ENCODE measurements at places on chromosomes 2 and 18.
A peak's percentile ranks its signal among the peaks of the same experiment; 100 is the strongest.

GRCh38 chr2:134515137-134515536, 203.7 kb downstream of the TMEM163 start:
- no peak for DNase-seq

GRCh38 chr2:47373747-47374146, 29.2 kb upstream of the MSH2 start:
- DNase-seq, result peak; percentile 36

GRCh38 chr2:128444121-128444771, 125.6 kb upstream of the HS6ST1 start:
- DNase-seq, result no peak

- DNase-seq, result no peak
Observed at GRCh38 chr2:163729636-163730273, 6.1 kb downstream of the FIGN start.

- DNase-seq, result no peak
Observed at GRCh38 chr18:70645971-70646370, 357.1 kb downstream of the SOCS6 start.

DNA sequence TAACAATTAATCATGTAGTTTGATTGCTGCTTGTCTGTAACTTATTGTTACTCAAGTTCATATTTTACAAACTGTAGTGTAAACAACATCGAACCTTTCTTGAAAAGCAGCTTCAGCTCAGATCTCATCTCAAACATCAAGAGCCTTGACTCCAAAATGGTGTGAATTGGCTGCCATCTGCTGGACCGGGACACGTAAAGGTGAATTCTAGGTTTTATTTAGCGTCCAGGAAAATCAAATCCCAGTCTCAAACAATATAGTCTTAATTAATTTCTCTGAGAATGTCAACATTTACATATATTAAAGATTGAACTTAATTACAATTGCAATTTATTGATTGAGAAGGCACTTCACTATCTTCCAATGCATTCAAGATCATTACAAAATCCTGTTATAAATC, 453.0 kb downstream of the GALR1 start:
- DNase-seq, result no peak

- no peak for DNase-seq
Observed at GRCh38 chr18:75875559-75875958, 448.1 kb upstream of the SMIM21 start.

GRCh38 chr18:14940735-14941134, 192.8 kb downstream of the ANKRD30B start:
- DNase-seq, result no peak

- DNase-seq, result no peak
Observed at GRCh38 chr2:141728886-141729285, 401.9 kb downstream of the LRP1B start.

GRCh38 chr2:26704441-26704977, 12.0 kb downstream of the KCNK3 start:
- no peak for DNase-seq

DNA sequence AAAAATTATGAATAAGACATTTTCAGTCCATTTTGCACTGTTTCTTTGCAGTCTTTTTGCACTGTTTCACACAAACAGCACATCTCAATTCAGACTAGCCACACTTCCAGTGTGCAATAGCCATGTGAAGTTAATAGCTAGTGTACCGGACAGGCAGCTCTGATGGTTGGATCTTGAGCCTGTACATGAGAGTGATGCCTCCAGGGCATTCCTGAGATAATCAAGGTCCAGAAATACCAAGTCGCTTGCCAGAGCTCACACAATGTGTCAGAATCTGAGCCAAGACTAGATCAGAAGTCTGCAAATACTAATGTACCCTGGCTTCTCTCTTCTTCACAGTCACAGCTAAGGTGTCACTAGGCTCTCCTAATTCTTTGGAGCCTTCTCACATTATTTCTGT, 180.2 kb downstream of the OSR1 start:
- DNase-seq, result no peak

GRCh38 chr2:102703305-102703704, 58.5 kb upstream of the TMEM182 start:
- DNase-seq, result no peak

DNA sequence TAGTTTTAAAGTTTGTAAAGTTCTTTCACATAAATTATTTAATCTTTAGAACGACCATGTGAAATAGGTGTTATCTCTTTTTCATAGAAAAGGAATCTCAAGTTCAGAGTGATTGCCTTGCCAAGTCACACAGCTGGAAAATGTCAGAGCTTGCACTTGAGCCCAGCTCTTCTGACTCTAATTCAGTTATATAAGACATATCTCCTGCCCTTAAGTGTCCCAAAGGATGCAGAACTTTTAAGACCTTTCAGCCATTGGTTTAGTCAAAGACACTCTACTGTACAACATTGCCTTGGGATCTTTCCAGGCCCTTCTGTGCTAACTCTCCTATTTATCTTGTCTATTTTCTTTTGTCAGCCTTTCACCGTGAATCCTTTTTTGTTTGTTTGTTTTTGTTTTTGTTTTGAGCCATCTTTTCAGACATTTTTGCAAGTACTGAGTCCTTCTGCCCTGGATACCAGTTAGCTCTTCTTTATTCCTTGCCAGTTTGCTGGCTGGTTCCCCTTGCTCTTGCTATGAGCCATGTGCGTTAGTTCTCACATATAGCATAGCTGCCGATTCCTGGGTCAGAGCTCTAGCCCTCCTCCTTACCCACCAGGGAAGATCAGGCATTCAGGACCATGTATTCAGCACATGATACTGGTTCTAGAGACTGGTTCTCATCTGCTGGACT, 160.0 kb upstream of the MYO3B start:
- DNase-seq, result no peak

DNA sequence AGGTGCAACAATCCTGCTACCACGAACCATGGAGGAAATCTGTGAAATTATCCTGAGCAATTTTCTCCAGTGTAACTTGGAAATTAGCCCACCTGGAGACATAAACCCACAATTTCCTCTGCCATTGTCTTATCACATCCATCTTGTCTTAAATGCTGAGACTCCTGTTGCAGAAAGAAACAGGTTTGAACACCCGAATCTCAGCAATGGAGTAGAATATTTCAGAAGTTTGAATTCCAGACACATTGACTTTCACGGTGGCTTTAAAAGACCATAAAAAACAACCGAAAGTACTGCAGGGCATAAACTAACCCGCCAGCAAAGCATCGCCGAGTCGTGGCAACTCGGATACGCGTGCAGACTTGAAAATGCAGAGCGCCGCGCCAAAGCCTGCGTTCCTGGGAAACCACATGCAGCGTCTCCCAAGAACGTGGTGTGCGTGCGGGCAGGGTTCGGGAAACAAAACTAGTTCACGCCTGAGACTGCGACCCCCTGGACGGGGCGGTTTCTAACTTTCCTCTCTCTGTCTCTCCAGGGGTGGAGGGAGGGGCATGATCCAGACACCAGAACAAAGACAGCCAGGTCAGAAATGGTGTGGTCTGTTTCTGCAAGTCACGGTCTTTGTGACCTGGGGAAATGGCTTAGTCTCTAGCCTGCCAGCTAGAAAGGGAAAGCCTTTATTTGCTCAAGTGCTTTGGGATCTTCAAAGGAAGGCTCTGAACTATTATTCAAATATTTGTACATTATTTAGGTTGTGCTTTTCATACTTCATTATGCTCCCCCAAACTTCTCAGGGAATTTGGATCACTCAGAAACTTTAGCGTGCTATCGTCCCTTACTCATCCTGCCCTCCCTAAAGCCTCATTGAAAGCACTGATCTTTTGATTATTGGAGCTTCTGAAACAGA, 26.9 kb upstream of the KCTD1 start:
- peak; percentile 36 for DNase-seq

DNA sequence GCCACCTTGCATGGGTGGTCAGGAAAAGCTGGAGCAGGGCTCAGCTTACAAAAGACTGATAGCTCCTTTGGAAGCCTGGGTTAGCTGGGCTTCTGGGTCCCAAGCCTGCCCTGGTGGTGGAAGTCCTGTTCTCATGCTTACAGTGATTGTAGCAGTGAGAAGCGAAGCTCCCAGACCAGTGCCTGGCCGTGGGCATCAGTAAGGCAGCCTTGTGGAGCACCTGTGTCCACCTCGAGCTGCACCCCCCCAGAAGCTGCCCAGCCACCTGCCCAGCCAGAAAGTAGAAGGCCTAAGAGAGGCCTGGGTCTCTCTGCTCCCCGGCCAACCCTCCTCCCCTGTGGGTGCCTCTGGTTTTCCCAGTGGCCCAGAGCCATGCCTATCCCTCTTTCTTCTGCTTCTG, 10.5 kb downstream of the GLI2 start:
- DNase-seq, result no peak

- no peak for DNase-seq
Observed at GRCh38 chr2:32963941-32964340, 17.2 kb downstream of the LTBP1 start.

GRCh38 chr2:29223851-29224692, 108.9 kb downstream of the CLIP4 start:
- peak; percentile 89 for DNase-seq

DNA sequence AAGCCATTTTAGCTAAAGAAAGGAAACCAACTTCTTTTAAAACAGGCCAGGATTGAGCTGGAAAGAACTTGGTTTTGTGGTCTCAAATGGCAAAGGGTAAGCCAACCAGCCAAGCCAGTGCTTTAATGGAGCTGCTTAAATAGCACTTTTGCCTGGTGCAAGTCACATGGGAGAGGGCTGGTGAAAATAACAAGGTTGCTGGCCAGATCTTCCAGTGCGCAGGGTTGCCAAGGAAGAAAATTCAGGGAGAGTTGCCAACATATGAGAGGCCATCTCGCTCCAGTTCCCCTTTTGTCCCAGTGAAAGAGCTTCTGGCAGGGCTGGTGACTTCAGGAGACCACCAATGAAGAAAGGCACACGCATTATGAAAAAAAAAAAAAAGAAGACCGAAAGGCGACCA, 57.3 kb downstream of the IRS1 start:
- DNase-seq, result no peak

DNA sequence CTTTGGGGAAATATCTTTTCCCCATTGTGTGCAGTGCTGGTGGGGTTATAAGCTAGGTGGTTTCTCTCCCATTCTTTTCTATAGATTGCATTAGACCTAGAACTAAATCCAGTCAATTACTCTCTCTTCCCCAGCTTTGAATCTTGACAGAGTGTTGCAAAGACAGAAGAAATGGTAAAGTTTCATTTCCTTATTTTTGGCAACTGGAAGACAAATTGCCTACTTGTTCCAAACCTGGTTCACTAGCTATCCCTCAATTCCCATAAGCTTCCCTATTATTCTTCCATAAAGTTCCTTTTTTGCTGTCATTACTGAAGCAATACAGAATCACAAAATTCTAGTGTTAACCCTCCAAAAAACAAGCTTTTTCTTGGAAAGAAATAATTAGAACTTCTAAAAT, 94.0 kb upstream of the ITGA4 start:
- no peak for DNase-seq

DNA sequence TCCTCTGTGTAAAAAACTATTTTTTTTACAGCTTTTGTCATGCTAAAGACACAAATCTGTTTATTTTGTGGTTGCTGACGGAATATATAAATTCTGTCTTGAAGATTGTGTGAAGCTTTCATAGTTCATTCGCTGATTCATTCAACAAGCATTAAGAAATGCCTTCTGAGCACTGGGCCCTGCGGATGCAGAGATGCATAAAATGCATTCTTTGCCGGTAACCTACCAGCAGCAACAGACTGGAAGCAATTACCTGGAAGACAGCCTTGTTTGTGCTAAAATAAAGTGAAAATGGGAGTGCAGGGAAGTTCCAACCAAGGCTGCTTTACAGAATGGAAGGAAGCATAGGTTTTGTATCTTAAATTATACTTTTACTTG, 119.7 kb downstream of the PMAIP1 start:
- no peak for DNase-seq

DNA sequence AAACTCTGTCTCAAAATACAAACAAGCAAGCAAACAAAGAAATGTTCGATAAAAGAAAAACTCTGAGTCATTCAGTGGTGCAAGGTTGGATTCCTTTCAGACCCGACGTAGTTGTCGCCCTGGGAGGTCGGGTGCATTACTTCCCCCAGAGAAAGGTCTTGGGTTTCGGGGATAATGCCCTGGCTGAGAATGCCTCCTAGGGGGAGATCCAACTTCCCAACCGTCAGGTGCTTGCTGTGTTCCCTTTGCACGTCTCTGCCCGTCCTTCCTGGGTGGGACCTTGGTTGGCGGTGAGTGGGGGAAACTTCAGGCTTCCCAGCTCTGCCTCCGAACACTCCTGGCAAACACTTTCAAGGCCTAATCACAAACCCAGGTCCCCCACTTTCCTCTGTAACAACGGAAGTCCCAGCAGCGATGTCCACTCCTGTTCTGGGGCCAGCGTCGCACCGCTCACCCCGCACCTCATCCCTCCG, 609 bp downstream of the TPGS2 start:
- DNase-seq, result no peak

Data from DMS79 (cell line).